Small intestine (tissue), 16 donors: ENCODE measurements at places on chromosomes 3 and 15. TPM values are rescaled to one million over a fixed set of nuclear protein-coding genes. Genes with fewer than 3 reads are reported as not detected.

The LDHAL6B gene
- polyA plus RNA-seq: 0.69 TPM

The POC1A gene
- polyA plus RNA-seq: 2.7 TPM

The FBXW12 gene
- not detected for polyA plus RNA-seq

The ADIPOQ gene
- 0.54 TPM for polyA plus RNA-seq

The SV2B gene
- polyA plus RNA-seq: not detected

The CLDN1 gene
- not detected for polyA plus RNA-seq

The MELTF gene
- polyA plus RNA-seq: 6.5 TPM

The GNL3 gene
- 25.3 TPM for polyA plus RNA-seq

The SERINC4 gene
- 0.45 TPM for polyA plus RNA-seq

The SUSD5 gene
- 0.21 TPM for polyA plus RNA-seq

The SLC28A1 gene
- polyA plus RNA-seq: 4.4 TPM

The UBA7 gene
- 160 TPM for polyA plus RNA-seq
